Peyer's patch (tissue), 4 donors: ENCODE measurements at places on chromosomes 6 and 20.

DNA sequence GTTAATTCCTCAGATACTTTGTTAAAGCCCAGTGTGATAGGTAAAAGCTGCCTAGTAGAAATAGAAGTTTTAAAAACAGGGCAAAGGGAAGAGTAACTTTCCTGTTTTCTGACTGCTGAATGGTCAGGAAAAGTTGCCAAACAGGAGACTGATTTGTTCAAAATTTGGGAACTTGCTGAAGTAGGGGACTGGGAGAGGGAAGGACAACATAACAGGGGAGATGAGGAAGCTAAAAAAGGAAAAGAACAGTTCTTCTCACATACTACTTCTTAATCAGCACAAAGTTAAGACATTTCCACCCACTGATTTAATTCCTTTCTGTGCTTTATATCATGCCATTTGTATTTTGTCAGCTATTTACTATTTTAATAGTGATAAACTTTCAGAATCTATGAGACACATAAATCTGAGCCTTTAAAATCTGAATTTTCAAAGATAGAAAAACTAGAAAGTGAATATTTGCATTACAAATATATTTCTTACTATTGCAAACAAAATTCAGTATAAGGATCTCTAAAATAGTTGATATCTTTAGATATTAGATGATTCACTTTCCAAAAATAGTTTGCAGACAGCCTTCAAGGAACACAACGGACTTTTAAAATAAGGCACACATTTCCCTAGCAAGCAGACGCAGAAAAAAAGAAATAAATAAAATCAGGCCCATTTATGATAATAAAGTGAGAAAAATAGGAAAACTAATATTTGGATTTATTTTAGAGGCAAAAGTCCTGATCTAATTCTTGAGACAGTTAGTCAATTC is 36.9 kb upstream of the SLC16A10 start:
- DNase-seq, result no peak

GRCh38 chr20:46552460-46553420 is 2.3 kb upstream of the OCSTAMP start:
- DNase-seq, result no peak

GRCh38 chr20:53800883-53801604 is 207.4 kb upstream of the ZNF217 start:
- no peak for DNase-seq

DNA sequence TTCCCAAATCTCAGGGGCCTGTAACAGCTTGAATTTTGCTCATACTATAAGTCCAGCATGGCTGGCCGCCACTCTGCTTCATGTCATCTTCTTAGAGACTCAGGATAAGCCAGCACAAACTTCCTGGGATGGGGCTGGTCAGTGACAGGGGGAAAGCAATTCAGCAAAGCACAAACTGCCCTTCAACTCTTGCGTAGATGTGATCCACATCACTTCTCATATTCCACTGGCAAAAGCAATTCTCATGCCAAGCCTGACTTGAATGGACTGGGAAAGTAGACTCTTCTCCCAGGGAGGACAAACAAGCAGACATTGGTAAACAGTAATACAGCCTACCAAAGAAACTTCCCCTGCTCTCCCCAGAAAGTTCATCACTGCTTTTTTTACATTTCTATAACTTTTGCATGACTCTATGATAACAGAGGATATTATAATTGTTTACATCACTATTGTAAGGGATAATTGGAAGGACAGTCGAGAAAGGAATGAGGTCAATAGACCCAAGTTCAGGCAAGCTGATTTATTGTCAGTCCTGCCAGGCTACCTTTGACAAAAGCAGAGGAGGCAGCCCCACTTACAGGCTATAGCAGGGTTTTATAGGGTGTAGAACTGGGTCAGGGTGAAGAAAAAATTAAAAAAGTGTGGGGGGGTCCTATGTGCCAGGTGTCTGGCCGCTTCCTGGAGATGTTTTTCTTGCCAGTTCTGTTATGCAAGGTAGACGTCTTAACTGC is 37.4 kb downstream of the RBM24 start:
- no peak for DNase-seq

GRCh38 chr6:108630050-108630714 is 69.5 kb downstream of the FOXO3 start:
- DNase-seq, result no peak

DNA sequence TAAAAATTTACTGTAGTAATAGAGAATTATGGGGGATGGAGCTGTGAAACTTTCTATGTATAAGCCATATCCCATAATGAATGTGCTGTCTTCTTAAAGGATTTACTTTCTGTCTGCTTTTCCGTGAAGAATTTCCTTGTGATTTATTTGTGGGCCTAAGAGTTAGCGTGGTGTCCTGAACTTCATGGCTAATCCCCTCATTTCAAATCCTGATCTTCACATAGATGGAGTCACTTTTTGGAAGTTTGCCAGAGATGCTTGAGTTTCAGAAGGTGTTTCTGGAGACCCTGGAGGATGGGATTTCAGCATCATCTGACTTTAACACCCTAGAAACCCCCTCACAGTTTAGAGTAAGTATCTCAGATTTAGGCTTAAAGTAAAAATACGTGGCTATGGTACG is 19.4 kb upstream of the CLDN20 start:
- no peak for DNase-seq

DNA sequence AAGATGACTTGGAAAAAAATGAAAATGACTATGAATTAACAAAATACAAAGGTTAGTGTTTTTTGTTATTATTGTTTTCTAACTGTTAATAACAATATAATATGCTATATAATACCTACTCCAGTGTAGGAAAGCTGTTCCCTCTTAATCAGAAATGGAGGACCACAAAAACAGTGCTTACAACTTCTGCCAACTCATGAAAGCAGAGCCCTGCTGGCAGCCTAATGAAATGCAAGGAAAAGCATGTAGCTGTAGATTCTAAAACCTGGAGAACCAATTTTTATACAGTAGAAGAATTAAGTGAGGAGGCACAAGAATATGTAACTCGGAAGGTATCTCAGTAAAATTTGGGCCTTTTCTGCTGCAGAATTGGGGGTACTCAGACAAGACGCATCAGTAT is 29.4 kb downstream of the PHIP start:
- DNase-seq, result no peak

- DNase-seq, result no peak
These were observed 2.1 kb upstream of the TMEM217 start for GRCh38 chr6:37260040-37260439.

DNA sequence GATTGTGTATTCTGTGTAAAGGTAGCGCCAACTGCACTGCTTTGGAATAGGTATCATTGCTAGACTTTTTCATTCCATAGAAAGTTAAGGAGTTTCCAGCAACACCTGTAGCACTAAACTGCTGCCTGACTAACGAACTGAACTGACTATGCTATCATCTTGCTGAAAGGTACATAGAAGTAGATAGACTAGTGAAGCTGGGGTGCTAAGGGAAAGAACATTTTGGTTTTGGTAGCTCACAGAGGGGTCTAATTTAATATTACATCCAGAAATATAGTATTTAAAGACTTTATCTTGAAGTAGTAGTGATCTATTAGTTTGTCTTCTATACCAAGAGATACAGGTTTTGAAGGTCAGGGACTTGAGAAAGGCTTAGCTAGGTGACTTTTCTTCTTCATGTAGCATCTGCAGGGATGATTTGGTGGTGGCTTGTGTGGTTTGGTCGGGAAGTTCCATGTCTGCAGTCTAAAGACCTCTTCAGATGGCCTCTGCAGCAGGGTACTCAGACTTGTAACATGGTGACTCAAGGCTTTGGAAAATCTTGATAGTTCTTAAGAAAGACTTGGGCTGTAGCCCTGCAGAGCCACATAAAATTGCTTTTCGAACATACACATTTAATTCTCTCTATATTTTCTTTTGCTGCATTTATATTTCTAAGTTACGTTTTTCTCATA is 10.2 kb downstream of the SENP6 start:
- no peak for DNase-seq

DNA sequence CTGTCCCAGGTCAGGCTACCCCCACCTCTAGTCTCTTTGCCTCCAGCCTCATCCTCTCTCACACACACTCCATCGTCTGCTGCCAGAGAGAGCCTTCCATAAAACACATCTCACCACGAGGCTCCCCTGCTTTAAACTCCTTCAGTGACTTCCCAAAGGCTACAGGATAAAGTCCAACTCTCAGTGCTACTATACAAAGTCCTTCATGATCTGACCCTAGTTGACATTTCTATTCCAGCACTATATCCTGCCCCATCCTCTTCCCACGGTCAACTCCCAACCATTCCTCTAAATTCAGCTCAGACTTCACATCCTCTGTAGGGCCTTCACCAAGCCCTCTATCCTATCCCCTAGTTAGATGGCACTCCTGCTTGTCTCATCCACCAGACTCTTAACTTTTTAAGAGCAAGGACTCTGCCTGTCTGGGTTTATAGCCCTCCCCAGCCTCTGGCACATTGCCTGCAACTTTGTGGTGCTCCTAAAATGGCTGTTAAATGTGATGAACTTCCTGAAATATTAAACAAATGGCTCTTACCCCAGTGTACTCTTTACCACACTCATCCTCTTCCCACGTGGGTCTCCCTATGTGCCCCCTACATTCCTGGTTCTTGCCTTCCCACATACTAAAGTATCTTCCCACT is 36.1 kb downstream of the KIF16B start:
- DNase-seq, result no peak

- no peak for DNase-seq
These were observed 11.8 kb upstream of the ZMYND8 start for GRCh38 chr20:47368301-47368700.

DNA sequence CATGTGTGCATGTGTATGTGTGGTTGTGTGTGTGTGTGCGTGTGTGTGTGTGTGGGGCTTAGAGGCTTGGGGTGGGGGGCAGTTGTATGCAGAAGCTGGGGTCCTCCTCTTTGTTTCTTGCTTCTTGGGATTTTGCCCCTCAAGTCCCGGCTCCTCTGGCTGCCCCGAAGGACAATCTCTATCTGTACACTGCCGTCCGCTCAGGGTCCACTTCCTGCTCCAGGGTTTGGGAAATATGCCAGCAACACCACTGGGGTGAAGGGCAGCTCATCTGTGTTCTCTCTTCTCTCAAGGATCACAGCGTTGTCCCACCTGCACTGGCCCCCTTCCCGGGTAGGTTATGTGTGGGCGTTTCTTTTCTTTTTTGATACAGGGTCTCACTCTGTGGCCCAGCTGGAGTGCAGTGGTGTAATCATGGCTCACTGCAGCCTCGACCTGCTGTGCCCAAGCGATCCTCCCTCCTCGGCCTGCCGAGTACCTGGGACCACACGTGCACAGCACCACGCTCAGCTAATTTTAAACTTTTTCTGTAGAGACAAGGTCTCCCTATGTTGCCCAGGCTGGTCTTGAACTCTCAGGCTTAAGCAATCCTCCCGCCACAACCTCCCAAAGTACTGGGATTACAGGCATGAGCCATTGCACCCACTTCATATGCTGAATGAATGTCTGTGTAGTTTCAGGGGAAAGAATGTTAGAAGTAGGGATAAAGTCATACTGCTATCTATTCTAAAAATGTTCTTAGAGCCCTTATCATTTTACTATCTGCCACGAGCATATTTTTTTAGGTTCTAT is 25.7 kb downstream of the SLC2A4RG start:
- no peak for DNase-seq

DNA sequence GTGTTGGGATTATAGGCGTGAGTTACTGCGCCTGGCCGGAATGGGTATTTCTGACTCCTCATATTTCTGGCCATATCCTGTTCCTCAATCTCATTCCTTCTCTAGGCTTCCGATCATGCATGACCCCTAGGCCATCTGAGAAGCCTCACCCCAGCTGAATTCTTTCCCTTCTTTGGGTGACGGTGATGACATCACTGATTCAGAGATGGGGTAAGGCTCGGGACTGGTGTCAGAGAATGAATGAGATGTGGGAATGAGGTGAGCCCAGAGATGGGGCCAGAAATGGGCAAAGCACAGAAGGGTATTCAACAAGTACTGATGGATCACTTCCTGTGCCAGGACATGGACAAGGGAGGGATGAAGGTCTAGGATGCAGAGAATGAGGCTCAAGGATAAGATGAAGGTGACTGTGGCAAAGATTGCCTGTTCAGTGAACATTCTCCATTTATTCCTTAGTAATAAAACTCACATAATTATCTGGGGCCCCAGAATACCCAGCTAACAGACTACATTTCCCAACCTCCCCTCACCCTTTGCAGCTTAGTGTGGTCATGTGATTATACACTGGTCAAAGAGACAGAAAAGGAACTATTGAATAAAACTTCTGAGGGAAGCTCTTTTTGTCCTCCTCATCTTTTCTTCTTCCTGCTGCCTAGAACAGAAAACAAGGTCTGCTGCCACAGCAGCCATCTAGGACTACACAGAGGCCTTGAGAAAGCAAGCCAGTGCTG is 39.6 kb downstream of the KIAA0319 start:
- no peak for DNase-seq

DNA sequence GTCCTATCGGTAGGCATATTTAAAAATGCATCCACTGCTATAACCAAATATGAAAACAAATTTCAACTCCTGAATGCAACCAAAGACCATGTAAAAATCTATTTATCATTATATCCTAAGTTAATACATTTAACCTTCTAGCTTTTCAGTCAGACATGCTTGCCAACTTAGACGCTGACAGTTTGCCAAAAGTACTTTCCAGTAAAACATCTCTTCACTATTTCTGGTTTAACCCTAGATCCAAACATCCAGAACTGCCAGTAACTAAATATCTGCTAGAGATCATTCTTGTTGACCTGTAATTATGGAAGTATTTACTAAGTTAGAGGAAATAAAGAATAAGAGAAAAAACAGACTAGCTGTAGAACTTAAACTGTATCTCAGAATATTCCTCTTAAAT is 210.2 kb upstream of the THEMIS start:
- DNase-seq, result no peak

DNA sequence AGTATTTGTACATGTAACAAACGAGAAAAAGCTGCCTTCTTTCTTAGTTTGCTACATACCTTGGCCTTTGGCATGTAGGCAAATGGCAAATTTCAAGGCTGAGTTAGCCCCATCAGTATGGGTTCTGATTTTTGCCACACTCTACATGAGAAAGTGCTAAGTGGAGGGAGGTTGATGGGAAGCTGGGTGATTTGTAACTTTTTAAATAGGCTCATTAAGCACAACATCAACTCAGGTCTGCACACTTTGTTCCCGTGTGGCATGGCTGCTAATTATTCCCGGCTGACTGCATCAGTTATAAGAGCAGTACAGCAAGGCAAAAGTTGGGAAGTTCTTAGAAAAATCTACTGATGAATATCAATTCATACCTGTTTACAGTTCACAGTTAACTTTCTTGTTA is 172.8 kb upstream of the MAP3K7 start:
- DNase-seq, result no peak

- DNase-seq, result no peak
These were observed 43.9 kb upstream of the PRND start for GRCh38 chr20:4677846-4678245.

DNA sequence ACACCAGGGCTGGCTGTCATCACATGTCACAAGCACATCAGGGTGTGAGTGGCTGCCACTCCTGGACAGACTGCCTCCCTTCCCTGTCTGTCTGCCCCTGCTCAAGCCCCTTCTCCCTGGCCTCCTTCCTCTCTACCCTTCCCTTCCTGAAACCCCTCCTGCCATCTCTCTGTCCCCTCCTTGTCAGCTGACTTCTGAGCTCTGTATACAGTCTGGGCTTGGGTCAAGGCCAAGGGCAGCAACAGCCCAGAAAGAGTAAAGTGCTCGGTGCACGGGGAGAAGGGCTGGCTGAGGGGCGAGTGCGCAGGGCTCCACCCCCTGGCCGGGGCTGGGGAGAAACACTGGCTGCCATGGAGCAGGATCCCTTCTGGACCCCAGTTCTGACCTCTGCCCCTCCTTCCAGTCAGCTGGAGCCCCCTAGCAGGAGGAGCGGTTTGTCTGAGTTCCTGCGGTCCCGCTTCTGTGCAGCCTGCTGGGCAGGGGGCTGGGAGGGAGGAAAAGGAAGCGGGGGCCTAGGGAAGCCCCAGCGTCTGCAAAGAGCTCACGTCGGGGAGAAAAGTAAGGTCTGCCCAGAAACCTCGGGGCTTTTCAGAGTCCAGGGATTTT is 2.0 kb downstream of the LKAAEAR1 start:
- DNase-seq, result no peak
